ENCODE measurements at places on chromosomes 5 and 9.

DNA sequence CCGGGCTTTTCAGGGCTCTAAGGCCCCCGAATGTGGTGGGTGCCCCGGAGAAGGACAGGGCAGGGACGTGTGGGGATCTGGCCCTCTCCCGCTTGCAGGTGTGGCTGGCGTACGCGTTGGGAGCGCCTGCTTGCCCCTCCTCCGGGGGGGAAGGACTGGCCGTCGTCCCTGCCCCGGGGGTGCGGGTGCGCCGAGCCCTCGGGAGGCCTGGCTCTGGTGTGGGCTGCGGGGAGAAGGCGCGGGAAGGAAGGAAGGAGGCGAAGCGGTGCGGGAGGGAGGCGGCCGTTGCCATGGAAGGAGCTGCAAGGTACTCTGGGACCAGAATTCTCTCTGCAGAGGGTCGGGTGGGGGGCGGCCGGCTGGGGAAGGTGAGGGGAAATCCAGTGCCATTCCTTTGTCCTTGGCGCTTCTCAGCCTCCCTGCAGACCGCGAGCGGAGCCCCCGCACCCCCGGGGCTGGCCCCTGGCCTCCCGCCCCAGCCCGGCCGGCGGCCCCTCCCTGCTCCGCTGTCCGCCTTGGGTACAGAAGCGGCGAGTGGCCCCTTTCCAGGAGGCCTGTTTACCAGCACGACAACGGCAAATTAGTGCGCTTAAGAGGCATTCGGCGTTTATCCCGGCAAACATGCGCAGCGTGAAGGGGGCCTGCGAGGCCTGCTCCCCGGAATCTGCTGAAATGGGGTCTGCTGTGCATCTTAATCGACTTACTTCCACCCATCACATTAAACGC, 67.1 kb upstream of the UNC5A start:
- DNase-seq: no peak

- no peak for DNase-seq
Observed at GRCh38 chr9:92737216-92737606, 27.4 kb downstream of the BICD2 start.

DNA sequence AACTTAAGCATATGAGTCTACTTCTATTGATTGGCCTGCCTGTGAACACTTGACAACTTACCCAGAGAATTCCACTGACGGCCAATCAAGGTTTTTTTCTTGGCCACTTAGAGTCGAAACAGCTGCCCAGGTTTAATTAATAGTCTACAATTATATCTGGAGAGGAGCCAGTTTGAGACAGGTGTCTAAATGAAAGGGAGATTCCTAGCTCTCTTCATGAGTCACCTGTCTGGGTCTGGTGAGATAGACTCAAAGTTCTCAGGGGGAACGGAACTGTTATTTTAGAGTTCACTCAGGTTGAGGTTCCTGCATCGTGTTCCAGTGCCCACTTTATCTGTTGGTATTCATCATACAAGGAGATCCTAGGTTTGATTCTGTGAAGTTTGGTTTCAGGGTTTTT, 111.0 kb downstream of the CD180 start:
- DNase-seq: no peak

DNA sequence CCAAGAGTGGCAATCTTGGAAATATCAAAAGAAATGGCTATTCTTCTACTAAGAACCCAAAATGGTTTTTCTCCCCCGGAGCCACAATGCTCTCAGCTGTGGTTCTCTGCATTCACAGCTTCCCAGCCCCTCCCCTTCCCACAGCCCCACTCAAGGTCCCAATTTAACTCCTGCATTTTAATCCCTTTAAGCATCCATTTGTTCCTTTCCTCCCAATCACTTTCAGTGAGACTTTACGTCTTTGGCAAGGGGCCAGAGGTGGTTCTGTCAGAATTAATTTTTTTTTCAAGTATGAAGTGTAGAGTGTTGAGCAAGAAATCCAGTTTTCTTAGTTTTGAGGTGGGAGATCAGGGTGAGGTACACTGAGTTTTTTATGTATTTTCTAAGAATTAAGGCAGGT, 256.9 kb downstream of the GLIS3 start:
- no peak for DNase-seq

- DNase-seq: no peak
Observed at GRCh38 chr5:170642066-170642735, 138.4 kb downstream of the KCNIP1 start.

DNA sequence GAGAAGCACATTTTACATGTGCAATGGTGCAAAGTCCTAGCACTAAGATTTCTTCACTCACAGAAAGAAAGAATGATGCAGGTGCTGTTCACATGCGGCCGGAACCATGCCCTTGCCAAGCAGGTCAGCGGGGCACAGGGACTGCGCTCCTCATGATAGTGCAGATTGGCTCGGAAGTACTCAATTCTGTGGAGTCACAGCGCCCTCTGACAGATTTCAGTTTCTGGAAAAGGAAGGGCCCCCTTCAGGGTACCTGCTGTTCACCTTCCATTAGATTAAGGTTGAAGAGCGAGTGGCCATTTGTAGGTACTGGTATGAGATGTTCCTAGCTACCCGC, 75.7 kb downstream of the TMC1 start:
- DNase-seq: no peak

- no peak for DNase-seq
Observed at GRCh38 chr9:573691-574410, 267.6 kb upstream of the DMRT1 start.

DNA sequence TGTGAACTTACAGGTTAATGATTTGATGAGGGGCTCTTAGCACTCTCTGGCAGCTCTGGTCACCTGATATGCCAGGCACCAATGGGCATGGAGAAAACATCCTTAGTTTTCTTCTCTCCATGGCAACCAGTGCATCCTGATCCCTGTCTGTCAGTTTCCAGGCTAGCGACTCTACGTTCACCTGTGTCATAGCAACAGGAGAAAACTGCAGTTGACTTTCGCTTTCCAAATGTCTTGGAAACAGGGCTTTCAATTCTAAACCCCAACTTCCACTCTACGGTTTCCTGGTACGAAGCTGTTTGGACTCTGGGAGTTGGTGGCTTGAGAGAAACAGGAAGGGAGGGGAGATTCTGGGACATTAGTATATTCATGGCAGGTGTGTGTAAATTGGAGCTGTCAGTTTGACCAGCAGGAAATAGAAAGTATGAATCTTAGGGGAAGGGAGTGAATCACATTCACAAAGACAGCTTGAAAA, 74.4 kb downstream of the SLC28A3 start:
- DNase-seq: peak; percentile 7

DNA sequence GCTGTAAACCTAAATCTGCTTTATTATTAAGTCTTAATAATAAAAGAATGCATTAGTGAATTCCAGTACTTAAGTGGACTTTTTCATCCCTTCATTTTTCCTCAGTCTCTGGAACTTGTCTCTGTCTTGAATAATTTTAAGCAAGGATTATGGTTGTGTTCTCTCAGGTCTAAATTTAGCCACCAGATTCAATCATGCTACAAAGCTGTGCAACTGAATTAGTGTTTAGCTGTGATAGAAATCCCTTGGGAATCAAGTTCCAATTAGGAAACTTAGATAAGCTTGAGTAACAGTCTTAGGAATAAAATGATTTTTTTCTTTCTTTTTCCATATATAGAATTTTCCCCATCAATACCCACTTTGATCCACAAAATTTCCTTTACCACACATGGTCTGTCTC, 104.3 kb downstream of the PLPPR1 start:
- no peak for DNase-seq

- DNase-seq: no peak
Observed at GRCh38 chr9:37036776-37037502, 2.9 kb upstream of the PAX5 start.

- DNase-seq: no peak
Observed at GRCh38 chr5:171155621-171156020, 153.4 kb upstream of the TLX3 start.

- no peak for DNase-seq
Observed at GRCh38 chr9:105055917-105056316, 128.0 kb upstream of the ABCA1 start.

DNA sequence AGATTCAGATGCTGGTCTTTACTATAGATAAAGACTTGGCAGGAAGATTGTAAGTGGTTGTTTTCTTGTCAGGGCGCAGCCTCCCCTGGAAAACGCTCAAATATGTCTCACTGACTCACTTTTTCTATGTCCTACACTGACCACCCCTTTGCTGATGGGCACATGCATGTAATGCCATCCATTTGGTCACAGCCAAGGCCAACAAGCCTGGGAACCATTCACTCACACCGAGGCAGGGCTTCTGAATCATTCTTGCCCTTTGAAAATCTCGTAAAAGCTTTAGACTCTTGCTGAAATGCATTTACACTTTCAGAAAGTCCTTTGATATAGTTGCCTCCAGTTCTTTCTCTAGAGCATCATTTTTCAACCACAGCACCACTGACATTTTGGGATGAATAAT, 249.4 kb downstream of the ACTL7B start:
- DNase-seq: no peak

- DNase-seq: no peak
Observed at GRCh38 chr5:151033217-151033934, 13.0 kb downstream of the GPX3 start.

DNA sequence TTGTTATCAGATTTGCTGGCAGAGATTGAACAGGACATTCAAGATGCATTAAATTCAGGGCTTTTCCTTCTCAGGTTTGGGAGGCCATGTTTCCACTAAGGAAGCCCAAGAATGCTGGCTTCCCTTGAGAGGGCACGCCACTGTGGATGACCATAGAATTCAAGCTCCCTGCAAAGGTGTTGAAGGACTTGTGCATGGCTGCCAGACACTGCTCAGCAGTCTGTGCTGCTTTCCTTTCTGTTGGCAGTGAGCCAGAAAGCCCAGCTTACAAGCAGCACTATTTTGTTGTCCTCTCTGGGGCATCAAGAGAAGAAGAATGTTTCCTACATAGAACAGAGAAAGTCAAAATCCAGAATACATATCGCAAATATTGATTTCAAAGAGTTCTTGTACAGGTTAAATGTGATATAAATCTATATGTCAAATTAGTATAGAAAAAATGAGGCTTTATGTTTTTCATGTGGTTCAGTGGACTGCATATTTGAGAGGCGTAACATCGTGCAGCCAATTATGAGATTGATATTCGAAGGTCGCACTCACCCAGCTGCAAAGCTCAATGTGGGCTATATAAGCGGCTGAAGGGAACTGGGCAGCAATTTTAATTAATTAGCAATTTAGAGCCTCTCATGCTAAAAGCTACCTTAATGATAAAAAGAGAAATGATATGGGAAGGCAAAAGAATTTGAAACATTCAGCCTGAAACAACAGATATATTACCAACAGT, 103.1 kb upstream of the ISL1 start:
- no peak for DNase-seq

DNA sequence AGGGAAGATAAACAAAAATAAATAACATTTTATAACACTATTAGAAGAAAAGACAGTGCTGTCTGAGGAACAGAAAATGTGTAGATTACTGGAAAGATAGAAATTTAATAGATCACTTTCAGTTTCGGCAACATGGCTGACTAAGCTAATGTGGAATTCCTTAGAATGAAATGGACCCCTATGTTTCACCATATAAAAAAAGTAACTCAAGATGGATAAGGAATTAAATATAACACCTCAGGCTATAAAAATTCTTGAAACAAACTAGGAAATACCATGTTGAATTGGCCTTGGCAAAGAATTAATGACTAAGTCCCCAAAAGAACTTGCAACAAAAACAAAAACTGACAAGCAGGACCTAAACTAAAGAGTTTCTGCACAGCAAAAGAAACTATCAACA, 558.3 kb downstream of the CHSY3 start:
- no peak for DNase-seq

GRCh38 chr5:124408738-124409453, 337.5 kb downstream of the ZNF608 start:
- DNase-seq: no peak

DNA sequence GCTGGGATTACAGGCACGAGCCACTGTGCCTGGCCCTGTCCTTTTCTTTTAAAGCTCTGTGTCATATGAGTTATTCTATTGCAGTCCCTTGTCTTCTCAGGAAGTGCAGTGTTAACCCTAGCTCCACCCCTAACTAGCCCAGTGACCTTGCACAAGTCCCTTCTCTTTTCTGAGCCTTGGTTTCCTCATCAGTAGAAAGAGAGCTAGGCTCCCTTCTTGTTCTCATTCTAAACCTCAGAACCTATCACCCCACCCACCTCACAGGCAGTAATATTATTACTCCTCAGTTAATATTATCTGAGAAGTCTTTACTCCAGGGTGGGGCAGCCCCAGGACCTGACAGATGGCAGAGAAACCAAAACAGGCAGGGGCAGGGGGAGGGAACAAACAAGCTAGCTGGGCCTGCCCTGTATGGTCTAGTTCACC, 7.2 kb downstream of the CYFIP2 start:
- DNase-seq: no peak

DNA sequence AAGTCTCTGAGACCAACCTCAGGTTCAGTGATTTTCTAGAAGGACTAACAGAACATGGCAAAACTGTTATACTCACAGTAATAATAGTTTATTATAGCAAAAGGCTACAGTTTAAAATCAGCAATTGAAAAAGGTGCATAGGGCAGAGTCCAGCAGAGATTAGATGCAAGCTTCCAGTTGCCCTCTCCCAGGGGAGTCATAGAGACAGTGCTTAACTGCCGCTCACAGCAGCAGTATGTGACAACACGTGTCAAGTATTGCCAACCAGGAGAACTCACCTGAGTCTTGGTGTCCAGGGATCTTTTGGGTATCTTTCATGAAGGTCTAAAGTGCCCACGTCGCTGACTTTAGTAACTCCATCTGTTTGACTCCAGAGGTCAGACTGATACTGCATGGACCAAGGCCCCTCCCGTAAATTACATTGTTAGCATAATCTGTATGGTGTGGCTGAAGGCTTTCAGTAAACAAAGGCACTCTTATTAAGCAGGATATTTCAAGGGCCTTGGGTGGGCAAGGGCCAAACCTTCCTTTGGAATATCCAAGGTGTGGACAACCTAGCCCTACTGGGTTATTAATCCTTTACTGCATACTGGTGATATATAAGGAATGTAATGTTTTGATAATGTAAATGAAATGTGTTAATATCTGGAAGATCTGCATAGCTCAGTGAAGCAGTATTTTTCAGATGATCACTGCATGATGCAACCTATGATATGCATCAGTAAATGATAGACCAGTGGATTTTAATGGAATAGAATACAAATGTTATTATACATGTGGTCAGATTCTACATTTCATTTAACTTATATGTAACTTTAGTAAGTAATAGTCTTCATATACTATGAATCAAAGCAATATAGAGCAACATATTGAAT, 44.0 kb downstream of the RASA1 start:
- no peak for DNase-seq

Measured in CD4-positive, CD25-positive, alpha-beta regulatory T cell (primary cell).